ENCODE measurements at places on chromosomes 6 and 20.

- no peak for DNase-seq
Observed at GRCh38 chr20:58568126-58568482, 52.9 kb upstream of the APCDD1L start.

GRCh38 chr6:3743541-3743940 lies 8.0 kb downstream of the PXDC1 start:
- DNase-seq: no peak

DNA sequence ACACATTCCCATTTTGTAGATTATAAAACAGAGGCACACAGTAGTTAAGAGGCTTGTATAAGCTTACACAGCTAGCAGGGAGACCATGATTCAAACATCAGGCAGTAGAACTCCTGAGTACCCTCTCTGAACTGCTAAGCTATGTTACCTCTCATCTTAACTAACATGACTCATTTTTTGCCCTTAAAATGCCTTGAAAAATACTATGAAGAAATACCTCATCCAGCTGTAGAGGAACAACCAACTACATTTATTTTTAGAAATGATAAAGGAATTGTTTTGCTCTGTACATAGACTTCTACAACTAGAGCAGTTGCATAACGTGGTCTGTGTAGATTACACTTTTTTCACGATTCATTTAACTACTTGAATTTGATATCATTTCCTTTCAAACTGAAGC lies 102.1 kb downstream of the FLRT3 start:
- peak; percentile 78 for DNase-seq

GRCh38 chr6:41697861-41698781 lies 37.3 kb downstream of the TFEB start:
- peak; percentile 97 for DNase-seq

- DNase-seq: no peak
Observed at GRCh38 chr20:63454731-63455567, 17.5 kb downstream of the KCNQ2 start.

DNA sequence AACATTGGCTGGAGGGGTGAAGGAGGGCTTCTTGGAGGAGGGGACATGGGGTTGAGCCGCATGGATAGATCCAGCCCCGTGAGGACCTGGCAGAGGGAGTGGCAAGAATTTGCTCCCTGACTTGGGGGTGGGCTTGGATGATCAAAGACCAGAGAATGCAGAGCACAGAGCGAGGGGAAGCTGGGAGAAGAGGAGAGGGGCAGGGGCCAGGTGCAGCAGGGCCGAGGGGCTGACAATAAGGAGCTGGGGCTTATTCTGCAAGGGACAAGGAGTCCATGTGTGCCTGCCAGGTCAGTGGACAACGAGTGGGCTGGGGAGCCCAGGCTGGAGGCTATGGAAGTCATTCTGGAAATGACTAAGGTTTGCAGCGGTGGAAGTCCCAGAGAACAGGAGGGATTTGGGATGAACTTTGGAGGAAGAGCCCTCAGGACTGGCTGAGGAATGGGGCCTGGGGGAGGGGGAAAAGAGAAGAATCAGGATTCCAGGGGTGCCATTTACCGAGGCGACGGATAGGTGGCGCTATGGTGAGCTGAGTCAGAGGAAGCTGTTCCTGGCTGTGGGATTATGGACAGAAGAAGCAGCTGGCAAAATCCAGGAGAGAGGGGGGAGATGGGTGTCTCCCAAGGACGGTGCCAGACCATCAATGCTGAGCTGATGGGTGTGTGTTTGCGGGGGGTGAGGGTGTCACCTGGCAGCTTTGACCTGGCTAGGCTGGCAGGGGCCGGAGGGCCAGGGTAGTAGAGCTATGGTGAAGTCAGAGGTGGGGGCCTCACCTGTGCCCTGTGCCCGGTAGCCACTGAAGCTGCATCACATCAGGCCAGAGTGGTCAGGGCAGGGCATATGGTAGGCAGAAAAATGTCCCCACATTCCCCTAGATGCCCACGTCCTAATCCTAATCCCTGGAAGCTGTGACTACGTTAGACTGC lies 7.8 kb downstream of the KCNG1 start:
- peak; percentile 71 for DNase-seq

GRCh38 chr6:165988757-165989456 lies 178.7 kb downstream of the TBXT start:
- DNase-seq: no peak

DNA sequence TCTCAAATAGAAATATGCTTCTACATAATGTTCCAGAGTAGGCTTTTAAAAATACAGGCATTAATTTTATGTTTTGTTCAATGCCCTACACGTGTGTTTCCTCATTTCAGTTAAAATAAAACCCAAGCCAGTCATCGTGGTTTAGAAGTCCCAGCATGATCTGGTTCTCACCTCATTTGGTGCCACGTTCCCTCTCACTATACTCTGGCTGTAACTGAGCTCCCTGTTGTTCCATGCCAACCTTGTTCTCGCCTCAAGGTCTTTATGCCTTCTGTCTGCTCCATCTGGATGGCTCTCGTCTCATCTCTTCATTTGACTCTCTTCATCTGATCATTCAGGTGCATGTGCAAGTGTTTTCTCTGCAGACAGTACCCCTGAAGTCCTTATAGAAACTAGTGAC lies 32.6 kb downstream of the HDGFL1 start:
- no peak for DNase-seq

- DNase-seq: no peak
Observed at GRCh38 chr20:11936157-11936556, 18.5 kb downstream of the BTBD3 start.

- DNase-seq: no peak
Observed at GRCh38 chr6:158222066-158222465, 53.9 kb downstream of the GTF2H5 start.

- peak; percentile 83 for DNase-seq
Observed at GRCh38 chr6:38639498-38640215, at the start of gene BTBD9. Gene BTBD9, minus strand, starts transcription at chr6:38639929.

DNA sequence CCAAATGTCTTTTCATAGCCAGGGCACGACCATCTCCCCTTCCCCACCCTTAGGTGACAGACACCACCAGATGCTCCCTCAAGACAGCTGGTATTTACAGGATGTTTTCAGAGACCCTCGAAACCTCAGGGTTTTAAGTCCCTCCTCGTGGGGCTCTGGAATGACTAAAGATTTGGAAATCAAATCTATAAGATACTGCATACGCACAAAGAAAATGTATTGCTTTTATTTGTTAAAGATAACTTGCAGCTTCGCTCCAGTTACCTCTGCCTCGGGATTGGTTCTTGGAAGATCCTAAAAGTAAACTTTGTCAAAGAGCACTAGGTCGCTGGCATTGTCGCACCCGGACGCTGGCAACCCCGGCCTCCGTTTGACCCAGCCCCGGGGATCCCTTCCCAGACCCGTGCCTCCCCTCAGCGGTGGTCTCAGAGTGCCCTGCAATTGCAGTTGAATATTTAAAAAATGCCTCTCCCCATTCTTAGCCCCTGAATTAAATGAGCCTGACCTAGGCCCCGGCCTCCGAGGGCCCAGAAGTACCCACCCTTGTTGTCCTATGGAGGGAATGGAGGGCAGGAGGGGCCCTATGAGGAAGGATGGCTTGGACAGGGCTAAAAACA lies 7.1 kb downstream of the PAX1 start:
- no peak for DNase-seq

- DNase-seq: no peak
Observed at GRCh38 chr6:130744576-130745366, 82.4 kb upstream of the SMLR1 start.

DNA sequence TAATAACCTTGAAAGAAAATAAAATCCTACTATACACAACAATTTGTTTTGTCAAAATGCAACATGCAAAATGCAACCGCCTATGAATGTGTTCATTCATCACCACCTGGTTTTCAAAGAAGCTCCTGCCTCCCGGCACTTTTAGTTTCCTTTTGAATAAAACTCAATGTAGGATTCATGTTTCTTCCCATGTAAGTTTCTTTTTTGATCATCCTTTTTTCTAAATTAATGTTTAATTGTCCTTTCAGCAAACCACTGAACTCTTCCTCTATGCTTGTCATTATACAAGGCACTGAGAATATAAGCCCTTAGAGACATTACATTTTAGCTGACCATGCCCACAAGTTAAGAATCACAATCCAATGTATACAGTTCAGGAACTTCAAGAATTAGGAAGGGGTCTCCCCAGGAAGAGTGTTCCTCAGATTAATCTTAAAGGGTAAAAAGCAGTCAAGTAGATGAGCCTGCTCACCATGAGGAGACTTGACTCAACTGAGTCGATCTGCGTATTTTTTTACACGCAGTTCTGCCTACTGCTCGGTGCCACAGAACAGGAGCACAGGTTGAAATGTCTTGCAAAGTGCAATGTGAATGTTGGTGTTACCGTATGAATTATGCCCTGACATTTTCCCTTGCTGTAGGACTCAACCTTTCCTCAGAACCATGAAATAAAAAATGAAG lies 7.2 kb upstream of the THEMIS start:
- DNase-seq: no peak

- DNase-seq: no peak
Observed at GRCh38 chr6:165229216-165229615, 80.2 kb downstream of the C6orf118 start.

GRCh38 chr6:30754631-30755030 lies 10.3 kb upstream of the IER3 start:
- DNase-seq: peak; percentile 96

GRCh38 chr6:133937909-133938308 lies 15.1 kb upstream of the TBPL1 start:
- DNase-seq: no peak

DNA sequence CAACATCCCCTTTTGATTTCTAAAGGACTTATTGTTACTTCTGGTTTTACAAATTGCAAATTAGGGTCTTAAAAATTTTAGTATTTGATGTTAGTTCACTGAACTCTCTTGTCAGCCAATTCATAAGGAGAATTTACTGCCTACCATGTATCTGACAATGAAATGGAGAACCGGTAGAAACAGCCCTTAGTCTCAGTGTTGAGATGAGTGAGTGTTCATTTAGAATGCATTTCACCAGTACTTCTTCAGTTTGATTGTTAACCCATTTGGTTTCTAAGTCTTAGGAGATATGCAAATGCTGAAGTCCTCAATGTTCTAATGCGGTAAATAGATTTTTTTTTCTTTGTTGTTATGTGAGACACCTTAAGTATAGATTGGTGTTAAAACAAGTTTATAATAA lies 616.3 kb upstream of the FLRT3 start:
- no peak for DNase-seq

DNA sequence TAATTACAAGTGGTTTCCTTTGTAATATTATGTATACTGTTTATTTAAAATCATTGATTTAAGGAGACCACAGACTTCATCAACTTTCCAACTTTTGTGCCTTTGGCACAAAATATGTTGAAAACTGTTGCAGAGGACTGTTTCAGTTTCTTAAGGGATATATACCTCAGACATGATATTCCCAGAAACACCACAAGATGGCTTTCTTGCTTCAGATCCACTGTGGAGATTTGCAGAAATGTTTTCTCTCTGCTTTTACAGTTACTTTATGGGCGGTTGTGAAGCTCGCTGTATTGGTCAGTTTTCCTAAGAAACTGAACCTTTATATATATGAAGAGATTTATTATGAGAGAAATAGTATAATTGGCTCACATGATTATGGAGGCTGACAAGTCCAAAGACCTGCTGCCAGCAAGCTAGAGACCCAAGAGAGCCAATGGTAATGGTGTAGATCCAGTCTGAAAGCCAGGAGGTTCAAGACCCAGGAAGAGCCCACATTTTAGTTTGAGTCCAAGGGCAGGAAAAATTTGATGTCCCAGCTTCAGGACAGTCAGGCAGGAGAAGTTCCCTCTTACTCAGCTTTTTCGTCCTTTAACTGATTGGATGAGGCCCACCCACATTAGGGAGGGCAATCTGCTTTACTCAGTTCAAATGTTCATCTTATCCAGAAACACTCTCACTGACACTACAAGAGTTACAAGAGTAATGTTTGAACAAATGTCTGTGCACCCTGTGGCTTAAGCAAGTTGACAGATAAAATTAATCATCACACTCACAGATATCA lies 12.8 kb downstream of the ME1 start:
- DNase-seq: peak; percentile 54

- no peak for DNase-seq
Observed at GRCh38 chr6:39786649-39787048, 5.5 kb upstream of the DAAM2 start.

DNA sequence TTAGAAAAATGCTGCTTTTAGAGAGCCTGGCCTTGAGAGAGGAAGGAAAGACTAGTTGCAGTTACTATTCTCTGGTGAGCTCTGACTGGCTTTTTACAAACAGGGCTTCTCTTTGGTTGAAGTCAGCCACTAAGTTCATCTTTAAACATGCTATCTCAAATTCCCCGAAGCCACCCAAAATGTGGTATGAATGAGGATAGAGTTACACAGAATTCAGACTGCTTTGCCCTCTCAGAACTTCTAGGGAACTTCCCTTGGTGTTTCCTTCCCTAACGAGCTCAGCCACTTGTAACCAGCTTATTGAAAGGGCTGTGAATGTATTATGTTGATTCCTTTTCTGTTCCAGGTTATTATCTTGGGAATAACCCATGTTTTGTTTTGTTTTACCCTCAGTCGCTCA lies 73.5 kb downstream of the EFHC1 start:
- no peak for DNase-seq

DNA sequence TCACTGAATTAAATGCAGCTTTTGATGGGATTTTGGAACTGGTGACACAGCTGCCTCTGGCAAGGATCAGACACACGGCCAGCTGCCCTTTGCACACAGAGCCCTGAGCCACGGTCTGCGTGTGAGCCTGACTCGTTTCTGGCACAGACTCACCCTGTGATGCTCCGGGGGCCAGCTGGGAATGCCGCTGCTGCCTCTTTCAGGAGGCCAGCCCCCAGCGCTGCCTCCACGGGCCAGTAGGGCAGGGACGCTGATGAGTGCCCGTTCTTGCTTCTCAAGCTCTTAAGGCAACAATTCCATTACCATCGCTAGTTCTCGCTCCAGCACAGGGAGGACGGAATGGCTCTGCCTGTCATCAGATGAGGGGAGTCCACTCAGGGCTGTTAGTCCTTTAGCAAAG lies 61.6 kb downstream of the IRF4 start:
- no peak for DNase-seq

GRCh38 chr6:41505122-41506049 lies 40.8 kb upstream of the FOXP4 start:
- DNase-seq: peak; percentile 78

DNA sequence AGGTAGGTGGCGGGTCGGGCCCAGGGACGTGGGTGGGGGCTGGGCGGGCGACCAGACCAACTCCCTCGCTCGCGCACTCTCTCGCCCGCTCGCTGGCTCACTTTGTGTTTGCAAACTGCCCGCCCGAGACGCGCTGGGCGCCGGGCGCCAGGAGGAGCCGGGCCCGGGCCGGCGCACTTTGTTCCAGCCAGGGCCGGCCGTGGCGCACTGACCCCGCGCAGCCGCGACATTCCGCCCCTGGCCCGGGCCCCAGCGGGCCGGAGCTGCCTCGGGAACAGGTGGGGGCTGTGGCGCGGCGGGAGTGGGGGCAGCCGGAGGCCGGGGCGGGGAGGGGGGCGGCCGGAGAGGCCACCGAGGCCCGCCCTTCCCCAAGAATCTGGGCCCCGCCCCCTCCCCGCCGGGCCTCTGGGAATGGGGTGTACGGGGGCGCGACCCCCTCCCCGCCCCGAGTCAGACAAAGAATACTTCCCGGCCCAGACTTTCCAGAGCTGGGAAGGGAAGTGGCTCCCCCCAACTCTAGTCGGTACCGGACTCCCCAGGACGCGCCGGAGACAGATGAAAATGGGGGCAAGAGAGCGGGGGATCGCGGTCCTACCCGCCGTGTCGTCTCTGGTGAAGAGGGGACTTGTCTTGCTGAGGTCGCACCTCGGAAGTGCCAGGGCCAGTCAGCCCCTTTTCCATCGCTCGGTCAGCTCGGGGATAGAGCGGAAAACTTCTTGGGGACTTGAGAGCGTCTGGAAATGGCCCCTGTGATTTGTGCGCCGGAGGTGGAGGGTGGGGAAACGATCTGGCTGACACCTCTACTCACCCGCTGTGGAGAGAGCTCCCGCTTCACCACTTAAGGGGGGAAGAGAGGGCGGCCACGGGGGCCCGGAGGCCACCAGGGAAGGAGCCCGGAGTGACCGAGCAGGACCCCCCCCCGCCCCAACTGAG lies 951 bp downstream of the FOXP4 start:
- peak; percentile 50 for DNase-seq

All from fibroblast of skin of back (primary cell).